Germinal center (tissue), 1 donor: ENCODE measurements at places on chromosomes 5 and 9.

DNA sequence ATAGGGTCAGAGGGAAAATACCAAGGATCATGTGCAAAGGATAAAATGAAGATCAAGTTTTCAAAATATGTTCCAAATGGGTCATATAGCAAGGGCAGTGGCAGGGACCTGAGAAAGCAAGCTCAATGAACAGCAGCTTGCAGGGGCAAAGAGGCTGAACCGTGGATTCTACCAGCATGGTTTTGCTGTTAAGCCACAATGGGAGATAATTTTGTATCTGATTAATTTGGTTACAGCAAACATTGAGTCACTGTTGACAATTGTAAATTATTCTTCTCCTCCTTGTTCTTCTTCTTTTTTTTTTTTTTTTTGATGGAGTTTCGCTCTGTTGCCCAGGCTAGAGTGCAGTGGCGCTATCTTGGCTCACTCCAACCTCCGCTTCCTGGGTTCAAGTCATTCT is 18.4 kb upstream of the ERAP2 start:
- no peak for DNase-seq

DNA sequence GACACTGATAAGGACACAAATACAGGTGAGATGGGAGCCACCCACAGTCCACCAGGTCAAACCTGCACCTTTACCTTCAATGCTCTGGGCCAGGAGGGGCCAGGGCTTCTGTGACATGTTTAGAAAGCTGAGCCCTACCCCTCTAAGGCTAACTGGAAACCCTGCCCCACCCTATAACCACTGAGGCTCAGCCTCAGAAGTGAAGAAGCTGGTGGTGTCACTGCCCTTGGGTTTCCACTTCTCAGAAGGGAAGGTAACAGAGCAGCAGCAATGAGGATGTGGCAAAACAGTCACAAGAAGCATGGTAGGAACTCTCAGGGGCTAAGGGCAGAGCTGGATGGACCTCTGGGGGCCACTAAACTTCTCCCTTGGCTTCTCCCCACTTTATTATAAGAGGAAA is 6.0 kb downstream of the PDGFRB start:
- DNase-seq, result no peak

DNA sequence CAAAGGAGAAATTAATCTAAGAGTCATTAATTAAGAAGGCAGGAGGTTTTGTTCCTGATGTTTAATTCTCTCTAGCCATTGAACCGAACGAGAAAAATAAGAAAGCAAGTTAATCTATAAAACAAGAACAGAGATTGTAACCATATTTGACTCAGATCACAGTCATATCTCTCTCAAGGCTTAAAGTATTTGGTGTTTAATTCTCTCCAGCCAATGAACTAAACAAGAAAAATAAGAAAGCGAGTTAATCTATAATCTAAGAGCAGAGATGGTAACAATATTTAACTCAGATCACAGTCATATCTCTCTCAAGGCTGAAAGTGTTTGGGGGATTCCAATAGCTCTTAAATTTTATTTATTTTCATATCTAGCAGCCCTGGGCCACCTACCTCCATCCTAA is 74.4 kb upstream of the SHISAL2B start:
- no peak for DNase-seq

DNA sequence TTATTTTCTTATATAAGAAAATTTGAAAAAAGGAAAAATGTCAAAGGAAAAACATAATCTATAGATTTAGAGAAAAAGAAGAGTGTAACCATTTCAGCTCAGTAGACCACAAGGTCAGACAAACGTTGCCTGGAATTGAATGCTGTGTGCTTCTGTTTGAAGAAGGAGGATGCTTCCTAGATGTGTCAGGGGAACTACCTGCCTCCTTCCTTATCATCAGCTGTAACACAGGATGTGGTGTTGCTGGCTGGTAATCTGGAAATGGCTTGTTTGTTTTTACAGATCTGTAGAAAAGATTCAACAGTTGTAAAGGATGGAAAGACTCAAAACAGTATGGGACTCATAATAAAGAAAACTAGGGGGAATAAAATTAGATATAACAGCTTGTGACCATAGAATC is 160.7 kb upstream of the MEF2C start:
- no peak for DNase-seq

DNA sequence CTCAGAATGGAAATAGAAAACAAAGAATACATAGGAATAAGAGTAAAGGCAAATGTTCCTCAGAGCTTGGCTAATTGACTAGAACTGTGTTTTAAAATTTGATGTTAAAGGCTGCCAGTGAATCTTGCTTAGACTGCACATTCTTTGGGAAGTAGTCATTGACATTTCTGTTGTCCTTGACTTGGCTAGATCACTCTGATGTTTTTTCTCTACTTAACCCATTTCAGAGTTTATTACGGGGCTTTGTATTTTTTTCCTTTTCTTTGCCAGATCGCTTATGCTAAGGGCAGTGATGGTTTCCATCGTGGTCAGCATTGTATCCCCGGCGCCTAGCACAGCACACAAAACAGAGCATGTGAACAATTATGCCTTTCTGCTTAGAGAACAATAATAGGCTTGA is 1126.7 kb upstream of the CDH9 start:
- DNase-seq, result no peak

DNA sequence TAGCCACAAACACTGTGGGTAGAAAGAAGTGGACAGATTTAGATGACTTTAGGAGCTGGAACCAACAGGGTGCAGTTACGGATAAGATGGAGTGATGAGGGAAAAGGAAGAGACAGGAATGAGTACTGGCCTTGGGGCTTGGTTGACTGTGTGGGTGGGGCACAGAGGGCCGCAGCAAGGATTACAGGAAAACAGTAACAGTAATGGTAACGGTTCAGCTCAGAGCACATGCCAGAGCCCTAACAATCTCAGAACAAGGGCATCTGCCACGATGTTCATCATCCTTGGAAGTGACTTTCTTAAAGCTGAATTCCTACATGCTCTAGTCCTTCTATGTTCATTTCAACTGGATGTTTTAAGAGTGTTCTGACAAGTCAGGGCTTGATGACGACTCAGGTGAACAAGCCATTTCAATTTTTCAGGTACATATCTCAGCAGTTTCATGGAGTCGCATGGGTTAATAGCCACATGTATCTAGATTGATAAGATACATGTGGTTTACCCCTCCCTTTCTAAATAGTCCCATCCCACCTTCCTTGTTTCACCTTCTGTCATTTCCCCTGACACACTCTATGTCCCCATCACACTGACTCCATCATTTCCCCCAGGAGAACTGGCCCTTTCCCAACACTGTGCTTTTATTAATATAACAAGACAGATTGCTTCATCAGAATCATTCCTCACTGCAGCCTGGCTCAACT is 65.0 kb downstream of the CEMIP2 start:
- no peak for DNase-seq

- DNase-seq, result no peak
Observed at GRCh38 chr9:69237702-69238295, 63.7 kb downstream of the TJP2 start.

GRCh38 chr9:98391406-98391805 is 136.0 kb upstream of the TBC1D2 start:
- DNase-seq, result no peak
